ENCODE measurements at places on chromosomes 2 and 18. TPM values are rescaled to one million over a fixed set of nuclear protein-coding genes. Genes with fewer than 3 reads are reported as not detected.

Gene POTEI
- total RNA-seq, result 0.07 TPM

Gene SP140L
- 8.2 TPM for total RNA-seq

Gene MRPL33
- total RNA-seq, result 75.8 TPM

Gene ABHD1
- total RNA-seq, result not detected

Gene SERPINB10
- not detected for total RNA-seq

Gene ZNF804A
- not detected for total RNA-seq

Gene LMAN1
- 167 TPM for total RNA-seq

Gene CTAGE1
- not detected for total RNA-seq

Gene CTLA4
- not detected for total RNA-seq

Gene NTSR2
- total RNA-seq, result not detected

Gene LIMS4
- 12.4 TPM for total RNA-seq

Gene PRSS56
- not detected for total RNA-seq

Gene LIMS3
- total RNA-seq, result 7.3 TPM

Gene GPR45
- total RNA-seq, result not detected

Gene PCARE
- total RNA-seq, result not detected

Gene DSEL
- 11.5 TPM for total RNA-seq

Gene KCNF1
- 0.04 TPM for total RNA-seq

Gene XDH
- total RNA-seq, result not detected

Gene CCDC138
- 7.3 TPM for total RNA-seq

Gene PLGLB1
- total RNA-seq, result 0.28 TPM

Gene PSMA8
- total RNA-seq, result not detected

Gene DSC1
- total RNA-seq, result not detected

Gene UGT1A5
- total RNA-seq, result not detected

Gene GALNT5
- total RNA-seq, result under 0.01 TPM

Gene KLHL41
- total RNA-seq, result 0.28 TPM

Gene SLC38A11
- total RNA-seq, result not detected
